ENCODE measurements at places on chromosomes 4 and X.

DNA sequence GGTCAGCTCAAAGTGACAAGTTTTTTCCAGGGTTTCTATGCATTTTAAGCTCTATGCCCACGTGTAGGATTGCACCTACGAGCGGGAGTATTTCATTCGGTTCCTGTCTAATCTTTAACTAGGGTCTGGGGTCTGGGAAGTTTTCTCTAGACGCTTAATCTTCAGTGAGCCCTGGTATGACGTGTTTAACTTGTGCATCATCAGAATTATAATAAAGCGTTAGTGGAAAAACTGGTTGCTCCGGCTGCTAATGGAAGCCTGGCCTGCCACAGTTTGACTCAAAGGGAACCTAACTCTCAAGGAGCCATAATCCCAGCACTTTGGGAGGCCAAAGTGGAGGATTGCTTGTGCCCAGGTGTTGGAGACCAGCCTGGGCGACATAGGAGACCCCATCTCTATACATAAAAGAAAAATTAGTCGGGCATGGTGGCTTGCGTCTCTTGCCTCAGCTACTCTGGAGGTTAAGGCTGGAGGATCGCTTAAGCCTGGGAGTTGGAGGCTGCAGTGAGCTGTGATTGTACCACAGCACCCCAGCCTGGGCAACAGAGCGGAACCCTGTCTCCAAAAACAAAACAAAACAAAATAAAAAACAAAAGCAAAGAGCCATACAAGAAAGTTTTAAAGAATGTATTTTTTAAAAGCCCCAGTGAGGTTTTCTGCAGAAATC lies 30.2 kb downstream of the ARSD start:
- DNase-seq: no peak

DNA sequence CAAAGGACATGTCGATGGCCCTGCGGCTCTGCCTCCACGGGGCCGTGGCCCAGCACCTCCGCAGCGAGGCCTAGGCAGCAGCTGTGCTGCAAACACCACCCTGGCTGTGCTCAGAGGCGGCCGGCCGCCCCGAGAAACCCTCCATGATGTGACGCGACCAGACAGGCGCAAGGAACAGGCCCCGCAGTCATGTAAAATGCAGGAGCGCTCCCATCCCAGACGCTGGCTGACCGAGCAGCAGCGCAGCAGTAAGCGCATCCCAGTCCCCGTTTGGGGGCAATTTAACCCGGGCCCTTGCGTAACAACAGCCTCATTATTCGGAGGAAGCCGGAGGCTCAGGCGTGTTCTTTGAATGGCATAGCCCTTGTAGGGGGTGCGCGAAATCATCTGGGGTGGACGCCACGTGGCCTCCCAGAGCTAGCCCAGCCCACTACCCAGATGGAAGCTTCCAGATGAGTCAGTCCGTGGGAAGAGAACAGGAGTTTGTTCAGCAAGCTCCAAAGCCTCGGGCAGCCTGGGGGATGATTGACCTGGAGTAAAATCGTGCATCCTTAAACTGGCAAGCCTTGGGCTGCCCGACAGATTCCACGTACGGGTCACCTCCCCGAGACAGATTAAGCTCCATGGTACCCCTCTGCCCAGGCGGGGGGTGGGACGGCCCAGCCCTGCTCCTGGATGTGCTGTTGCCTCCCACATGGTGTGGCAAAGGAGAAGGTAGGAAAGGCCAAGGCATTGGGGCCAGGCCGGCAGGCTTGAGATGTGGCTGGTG lies 124.0 kb downstream of the HMX1 start:
- DNase-seq: no peak

DNA sequence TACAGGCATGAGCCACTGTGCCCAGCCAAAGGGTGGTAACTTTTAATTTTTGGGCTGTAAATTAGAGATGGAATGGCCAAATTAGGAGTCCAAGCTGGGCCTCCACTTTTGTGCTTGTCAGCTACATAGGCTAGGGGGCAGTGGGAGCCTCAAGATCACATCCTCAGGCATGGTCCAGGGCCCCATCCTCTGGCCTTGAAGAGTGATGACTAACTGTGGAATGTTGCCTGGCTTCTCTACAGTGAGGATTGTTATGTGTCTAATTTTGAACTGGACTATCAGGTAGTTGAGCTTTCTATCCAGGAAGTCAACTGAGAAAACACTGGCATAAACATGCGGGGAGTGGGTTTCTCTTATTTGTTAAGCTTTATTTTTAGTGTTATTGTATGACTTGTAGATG lies 33.0 kb downstream of the CCNG2 start:
- DNase-seq: no peak

GRCh38 chrX:55486736-55487135 lies 2.9 kb downstream of the USP51 start:
- no peak for DNase-seq

DNA sequence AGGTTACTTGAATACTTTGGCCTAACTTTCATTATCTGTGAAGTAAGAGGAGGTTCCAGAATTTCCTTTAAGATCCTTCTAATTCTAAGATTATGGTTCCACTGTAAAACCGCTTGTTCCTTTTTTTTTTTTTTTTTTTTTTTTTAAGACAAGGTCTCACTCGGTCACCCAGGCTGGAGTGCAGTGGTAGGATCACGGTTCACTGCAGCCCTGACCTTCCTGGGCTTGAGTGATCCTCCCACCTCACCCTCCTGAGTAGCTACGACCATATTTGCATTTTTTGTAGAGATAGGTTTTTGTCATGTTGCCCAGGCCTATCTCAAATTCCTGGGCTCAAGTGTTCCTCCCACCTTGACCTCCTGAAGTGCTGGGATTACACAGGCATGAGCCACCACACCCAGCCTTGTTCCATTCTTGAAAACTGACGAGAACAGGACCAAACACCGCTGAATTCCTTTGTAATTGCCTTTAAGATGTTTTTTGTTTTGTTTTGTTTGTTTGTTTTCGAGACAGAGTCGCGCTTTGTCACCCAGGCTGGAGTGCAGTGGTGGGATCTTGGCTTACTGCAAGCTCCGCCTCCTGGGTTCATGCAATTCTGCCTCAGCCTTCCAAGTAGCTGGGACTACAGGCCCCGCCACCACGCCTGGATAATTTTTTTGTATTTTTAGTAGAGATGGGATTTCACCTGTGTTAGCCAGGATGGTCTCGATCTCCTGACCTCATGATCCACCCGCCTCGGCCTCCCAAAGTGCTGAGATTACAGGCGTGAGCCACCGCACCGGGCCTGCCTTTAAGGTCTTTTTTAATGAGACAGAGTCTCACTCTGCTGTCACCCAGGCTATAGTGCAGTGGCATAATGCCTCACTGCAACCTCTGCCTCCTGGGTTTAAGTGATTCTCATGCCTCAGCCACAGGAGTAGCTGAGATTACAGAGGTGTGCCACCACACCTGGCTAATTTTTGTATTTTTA lies 6.8 kb downstream of the PDS5A start:
- no peak for DNase-seq

- no peak for DNase-seq
Observed at GRCh38 chr4:6802025-6802424, 19.5 kb downstream of the KIAA0232 start.

DNA sequence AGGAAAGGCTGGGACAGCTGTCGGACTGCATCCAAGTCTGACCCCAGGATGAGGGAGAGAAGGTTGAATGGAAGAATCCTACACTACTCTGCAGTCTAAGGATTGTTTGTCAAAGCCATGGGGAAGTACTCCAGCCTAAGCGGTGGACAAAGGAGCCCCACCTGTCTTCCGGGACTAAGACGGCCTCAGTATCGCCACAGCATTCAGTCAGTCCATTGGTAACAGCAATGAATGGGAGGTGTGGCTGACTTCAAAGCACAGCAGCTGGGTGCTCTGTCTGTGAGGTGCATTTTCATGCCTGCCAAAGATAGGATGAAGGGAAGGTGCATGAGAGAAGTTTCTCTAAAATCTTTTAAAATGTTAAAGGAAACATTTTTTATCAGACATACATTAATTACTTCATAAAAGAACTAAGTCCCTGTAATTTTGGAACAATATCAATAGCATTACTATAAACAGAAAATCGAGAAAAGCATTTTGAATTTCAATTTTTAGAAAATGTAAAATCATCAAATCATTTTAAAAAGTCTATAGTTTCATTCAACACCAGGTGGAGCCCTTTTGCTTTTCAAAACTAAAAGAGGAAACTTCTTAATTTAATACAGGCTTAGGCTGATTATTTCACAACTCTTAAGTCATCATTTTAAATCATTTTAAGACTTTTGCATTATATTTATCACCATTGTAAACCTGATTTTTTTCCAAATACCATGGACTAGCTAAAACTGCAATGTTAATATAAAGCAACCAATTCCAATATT lies 27.6 kb upstream of the INTU start:
- DNase-seq: peak; percentile 7

- no peak for DNase-seq
Observed at GRCh38 chr4:150280081-150280895, 202.0 kb downstream of the DCLK2 start.

- DNase-seq: peak; percentile 20
Observed at GRCh38 chrX:40158036-40158706, 60.4 kb upstream of the BCOR start.

DNA sequence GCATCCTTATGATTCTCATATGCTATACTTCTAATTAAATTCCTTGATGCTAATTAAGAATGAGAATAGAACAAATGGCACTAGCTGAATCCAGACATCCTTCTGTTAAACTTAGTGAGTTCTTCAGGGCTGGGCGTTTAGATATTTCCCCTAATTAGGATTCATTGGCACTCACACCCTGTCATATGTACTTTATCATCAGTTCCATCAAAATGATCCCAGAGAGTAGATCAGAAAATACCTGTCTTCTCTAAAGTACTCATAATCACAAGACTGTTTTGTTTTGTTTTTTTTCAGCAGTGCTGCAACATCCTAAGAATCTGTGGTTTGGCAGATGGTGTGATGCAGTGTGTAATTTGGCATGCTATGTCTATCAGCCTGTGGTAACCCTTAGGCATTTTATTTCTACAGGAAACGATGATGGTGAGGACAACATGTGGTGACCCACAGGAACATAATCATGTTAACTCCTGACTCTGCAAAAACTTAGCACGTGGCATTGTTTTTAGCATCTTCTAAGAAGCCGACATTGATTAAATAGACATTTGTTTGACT lies 2528.4 kb downstream of the ARAP2 start:
- peak; percentile 3 for DNase-seq

GRCh38 chrX:17039826-17040225 lies 93.4 kb downstream of the REPS2 start:
- DNase-seq: no peak

DNA sequence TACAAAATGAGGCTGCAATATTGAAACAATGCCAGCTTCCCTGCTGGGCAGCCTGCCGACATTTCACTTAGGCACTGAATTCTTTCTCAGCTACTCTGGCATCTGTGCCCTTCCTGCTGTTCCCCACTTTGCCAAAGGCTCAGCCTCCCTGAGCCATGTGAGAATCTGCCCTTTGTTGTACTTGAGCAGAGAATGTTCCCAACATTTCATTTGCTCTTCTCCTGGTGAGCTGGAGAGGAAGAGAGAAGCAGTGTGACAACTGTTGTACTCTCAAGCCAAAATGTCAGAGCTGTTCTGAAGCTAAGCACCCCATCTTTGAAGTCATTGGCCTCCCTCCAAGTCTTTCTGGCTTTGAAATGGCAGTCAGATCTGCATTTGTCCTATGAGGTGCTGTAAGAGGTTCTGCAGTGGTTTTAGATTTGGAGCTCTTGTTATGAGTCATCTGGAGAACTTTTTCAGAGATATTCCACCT lies 32.5 kb downstream of the LANCL3 start:
- peak; percentile 19 for DNase-seq

GRCh38 chr4:126558596-126558995 lies 1074.2 kb upstream of the INTU start:
- peak; percentile 57 for DNase-seq

DNA sequence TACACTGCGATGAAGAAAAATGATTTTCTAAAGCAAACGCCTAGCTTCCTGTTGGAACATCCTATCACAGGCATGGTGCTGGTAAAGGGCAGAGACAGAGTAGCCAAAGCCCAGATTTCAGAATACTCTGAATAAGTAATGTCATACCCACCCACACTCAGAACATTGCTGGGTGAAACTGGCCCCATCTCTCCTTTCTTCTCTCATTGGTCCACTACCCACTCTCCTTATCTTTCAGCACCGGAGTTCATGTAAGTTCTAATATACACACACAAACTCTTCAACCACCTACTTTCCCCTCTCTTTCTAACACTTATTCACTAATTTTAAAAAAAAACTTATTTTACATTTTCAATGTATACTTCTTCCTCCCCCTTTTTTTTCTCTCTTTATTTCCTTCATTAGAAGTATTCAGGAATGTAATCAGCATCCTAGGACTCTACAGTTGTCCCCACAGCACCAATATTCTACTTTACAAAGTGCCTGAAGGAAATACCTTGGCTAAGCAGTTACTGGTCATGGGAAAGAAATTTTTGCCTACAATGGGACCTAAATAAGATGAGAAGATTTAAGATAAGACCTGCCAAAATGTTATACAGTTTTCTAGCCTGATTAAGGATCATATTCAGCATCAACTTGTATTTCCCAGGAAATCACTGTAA lies 63.0 kb downstream of the SEC24D start:
- DNase-seq: no peak

- peak; percentile 14 for DNase-seq
Observed at GRCh38 chr4:151304755-151305154, 20.6 kb downstream of the SH3D19 start.

DNA sequence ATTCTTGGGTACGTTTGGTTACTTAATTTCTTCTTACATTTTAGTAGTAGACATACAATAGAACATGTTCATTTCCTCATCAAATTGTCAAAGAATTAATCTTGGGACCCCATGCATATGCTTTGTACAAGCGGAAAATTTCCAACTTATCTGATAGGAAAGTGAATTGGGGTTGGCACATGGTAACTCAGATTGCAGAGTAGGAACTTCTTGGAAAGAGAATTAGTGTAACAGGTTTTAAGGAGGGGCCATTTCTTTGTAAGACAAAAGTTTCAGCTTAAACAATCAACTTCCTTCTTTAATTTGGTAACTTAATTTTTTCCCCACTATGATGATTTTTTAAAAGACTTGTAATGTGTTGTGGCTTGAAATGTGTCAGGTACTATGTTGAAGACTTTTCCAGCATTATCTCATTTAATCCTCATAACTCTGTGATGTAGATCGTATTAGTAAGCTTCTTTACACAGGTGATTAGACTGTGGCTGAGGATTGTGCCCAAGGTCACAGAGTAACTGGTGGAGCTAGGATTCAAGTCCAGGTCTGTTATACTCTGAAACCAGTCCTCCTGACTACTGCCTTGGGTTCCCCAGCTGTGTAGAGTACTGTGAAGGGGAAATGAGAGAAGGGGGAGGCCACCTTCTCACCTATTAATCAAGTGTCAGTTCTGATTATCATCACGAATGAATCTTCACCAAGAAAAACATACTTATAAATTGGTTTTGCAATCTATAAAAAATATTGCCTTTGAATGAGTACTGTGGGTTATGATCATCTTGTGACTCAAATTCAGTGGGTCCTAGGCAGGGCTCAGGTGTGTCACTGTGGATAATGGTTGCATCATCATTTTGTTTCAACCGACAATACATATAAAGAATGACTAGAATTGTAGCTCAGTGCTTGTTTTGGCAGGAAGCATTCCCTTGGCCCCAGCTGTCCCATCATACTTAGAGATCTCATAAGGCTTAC lies 4.3 kb downstream of the GK start:
- no peak for DNase-seq

GRCh38 chr4:94214703-94215319 lies 7.1 kb downstream of the SMARCAD1 start:
- DNase-seq: no peak
